NCI-H1930 (cell line): ENCODE measurements at places on chromosomes 1 and 21.

GRCh38 chr1:27666791-27667254 lies 5.2 kb downstream of the IFI6 start:
- no peak for DNase-seq

DNA sequence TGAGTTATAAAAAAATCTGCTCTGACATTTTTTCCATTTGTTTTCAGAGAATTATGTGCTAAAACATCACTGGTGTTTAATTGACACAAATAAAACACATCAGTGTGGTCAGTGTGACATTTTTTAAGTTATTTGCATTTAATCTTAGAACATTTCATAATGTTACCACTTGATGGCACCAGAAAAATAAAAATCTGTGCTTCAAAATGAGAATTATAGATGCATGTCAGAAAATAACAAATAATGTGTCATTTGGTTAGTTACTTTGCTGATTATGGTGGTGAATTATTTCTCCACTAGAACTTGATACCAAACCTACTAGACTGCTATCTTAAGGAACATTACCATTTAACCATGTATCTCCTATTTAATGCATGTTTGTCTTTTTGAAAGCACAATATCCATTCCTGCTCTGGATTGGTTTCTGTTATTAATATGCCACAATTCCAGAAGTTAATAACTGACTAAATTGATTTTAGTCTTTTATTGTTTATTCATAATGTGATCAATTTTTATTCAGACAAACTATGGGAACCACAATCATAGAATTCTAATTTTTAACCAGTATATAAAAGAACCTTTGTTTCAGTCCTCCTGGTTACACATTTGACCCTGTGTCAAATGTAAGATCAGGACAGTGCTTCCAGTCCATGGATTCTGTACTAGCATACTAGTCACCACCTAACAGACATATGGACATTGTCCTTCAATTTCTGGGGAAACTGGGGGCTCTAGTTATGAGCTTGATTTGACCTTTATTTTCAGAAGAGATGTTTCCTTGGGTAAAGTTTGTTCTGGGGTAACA lies 81.0 kb downstream of the RPS6KC1 start:
- DNase-seq: no peak

DNA sequence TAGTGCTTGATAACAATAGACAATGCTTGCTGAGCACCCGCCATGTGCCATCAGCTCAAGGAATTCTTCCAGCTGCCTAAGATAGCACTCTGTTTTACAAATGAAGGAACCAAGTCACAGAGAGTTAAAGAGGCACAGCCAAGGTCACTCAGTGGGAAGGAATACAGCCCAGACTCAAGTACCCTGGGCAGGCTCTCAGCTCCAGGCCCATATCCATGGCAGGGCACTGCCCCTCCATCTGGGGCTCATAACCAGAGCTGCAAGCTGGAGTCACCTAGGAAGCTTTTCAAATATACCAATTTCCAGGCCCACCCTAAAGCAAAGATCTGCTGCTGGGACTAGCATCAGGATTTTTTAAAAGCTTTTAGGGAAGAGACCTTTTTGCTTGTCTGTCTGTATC lies 1.6 kb downstream of the CLEC20A start:
- no peak for DNase-seq

DNA sequence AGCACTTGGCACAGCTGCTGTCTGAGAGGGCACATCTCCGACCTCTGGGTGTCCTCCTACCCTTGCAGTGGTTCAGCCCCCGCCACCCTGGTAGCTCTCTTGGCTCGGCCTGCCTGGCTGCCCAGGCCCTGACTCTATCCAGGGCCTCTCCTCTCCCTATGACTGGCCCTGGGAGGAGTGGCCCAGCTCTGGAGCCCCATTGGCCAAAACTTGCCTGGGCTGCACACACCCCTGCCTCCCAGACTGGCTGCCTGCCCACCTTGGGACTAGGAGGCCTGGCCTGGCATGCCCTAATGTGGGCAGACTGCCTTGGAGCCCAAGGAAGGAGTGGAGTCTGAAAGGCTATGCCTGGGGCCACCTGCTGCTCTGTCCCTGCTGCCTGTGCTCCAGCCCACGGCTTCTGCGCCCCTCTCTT lies 33.6 kb downstream of the ACOT11 start:
- DNase-seq: no peak

GRCh38 chr1:179141592-179142251 lies 59.9 kb downstream of the TOR3A start:
- no peak for DNase-seq

GRCh38 chr1:180751921-180752320 lies 120.1 kb downstream of the XPR1 start:
- DNase-seq: no peak

- DNase-seq: no peak
Measured at GRCh38 chr1:6093071-6093470, 47.4 kb downstream of the KCNAB2 start.

DNA sequence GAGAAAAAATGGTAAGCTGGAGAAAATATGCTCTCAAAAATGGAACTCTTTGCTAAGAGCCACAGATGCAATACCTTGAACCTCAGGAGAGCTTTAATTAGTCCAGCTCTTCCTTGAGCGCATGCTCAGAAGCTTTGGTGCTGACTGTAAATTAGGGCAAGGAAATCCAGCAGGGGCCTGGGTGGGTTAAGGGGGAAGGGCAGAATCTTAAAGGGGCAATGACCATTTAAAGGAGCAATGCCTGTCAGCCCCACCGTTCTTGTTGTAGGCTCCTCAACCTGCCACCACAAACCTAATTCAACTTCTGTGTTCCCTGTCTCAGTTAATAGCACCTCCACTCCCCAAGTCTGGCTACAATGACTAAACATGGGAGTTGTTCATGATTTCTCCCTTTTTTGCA lies 6.8 kb upstream of the SLC22A15 start:
- DNase-seq: no peak

DNA sequence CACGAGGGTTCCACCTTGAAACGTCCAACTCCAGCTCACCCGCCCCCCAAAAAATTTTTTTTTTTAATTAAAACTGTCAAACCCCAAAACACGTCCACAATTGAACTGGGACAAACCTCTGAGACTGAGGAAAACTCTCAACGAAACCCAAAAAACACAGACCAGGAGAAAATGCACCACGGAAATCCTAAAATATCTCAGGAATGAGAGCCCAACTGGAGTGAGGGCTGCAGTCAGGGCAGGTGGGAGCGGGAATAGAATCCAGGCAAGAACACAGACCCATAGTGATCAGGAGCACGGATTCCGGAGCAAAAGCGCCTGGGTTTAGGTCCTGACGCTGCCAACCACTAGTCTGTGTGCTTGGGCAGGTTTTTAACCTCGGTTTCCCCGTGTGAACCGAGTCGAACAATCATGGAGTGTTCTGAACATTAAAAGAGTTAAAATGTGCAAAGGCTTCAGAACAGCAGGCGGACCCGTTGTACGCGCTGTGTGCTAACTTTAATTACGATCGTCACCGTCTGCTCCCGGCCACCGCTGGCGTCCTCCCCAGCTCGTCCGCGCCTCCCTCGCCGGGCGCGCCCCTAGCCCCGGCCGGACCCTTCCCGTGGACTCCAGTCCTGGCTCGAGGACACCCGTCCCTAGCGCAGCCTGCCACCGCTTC lies 624 bp downstream of the ARHGAP29 start:
- no peak for DNase-seq

GRCh38 chr1:30733493-30733892 lies 10.1 kb upstream of the MATN1 start:
- DNase-seq: no peak

DNA sequence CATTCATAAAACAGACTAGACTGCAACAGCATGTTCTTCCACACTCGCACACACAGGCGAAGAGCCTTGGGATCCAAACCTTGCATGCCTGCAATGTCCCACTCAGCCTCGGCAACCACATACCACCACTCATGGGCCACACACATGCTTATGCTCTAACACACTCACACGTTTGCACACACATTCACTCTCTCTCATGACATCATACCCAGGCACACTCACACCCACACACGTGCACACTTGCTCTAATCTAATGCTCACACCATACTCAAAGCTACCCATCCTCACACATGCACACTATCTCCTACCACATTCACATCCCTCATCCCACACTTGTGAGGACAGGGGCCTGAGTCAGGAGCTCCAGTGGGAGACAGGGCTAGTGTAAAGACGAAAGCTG lies 50.3 kb downstream of the GRIK3 start:
- no peak for DNase-seq

DNA sequence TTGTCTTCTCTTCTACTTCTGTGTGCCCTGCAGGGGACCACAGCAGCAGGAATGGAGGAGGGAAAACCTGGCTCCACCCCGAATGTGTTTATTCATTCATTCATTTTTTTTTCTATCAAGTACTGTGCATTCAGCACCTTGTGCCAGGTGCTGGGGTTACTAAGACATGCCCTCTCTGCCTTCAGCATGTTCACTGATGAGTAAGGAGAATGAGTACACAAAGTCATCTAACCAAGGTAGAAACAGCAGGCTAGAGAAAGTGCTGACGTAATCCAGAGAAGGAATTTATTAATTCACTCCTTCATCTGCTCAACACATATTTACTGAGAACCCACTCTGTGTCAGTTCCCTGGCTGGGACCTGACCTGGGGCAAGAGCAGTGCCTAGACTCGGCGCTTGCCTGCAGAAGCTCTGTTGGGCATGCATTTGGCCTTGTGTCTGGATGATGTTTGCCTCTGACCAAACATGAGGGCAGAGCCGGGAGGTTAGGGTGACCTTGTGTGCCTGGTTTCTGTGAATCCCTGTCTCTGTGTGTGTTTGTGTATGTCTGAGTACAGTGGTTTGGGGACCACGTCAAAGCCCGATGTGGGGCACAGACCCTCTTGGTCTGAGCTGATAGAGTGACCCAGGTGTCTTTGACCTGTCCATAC lies 3.3 kb upstream of the MYOG start:
- no peak for DNase-seq

DNA sequence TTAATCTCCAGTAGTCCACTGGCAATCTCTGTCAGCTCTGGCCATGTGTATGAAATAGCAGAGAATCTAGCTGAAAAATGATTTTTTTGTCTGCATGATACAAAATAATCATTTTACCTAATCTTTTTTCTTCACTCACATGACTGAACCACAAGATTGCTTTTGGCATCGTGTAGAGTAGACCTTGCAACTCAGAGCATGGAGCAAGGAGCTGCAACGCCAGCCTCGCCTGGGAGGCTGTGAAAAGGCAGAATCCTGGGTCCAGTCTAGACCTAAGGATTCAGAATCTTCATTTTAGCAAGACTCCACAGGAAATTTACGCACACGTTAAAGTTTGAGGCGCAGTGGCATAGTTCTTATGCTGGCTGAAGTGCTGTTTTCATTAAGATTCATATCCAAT lies 40.2 kb downstream of the TOMM20 start:
- DNase-seq: no peak

DNA sequence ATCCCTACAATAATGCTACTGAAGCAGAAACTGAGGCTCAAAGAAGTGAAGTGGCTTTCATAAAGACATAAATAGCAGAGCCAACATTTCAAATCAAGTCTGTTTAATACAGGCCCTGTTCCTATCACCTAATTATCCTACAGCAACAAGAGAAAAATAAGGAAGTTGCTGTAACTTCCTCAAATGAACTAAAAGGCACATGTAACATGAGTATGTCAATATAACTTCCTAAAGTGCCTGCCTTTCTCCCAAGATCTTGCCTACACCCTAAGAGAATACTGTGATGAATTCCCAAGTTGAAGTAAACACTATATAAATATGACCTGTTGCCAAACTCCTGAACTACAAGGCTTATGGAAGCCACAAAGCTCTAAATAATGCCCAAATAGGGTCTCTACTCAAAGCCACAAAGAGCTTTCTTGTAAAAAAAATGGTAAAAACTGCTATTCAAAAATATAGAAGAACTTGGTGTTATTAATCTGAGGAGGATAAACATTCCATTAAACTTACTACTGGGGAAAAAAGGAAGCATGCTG lies 8.6 kb downstream of the BEND5 start:
- no peak for DNase-seq

GRCh38 chr1:92485381-92486250 lies 1.1 kb downstream of the GFI1 start:
- DNase-seq: peak; percentile 66

DNA sequence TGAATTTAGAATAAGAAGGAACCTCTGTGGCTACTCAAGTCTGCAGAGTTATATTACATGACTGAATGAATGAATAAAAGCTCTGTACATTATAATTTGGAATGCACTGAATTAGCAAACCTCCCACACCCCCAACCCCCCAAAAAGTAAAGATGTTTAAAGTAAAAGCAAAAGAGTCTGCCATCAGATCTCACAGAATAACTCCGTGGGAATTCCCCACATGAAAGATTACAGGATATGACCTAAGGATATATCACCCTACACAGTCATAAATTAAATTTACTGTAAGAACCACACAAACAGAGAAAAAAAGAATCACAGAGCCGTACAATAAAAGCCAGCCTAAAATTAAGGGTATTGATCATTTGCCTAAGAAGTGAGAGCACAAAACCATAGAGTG lies 587.3 kb downstream of the PTPRC start:
- DNase-seq: no peak

DNA sequence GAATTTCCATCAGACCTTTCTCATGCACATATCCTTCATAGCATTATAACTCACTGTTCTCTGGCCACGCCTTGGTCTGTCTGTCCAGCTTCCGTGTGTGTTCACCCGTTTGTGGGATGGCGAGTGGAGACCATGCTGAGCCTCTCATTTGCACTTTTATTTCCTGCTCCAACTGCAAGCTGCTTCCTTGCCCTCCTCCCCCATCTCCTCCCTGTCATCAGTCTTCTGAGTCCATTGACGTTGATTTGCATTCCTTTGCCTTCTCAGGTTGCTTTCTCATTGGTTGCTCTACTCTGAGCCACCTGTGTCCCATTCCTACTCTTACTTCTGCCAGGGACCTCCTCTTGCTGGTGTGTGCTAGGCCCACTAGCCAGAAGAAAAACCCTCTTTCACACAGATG lies 146.4 kb downstream of the NOS1AP start:
- DNase-seq: no peak

DNA sequence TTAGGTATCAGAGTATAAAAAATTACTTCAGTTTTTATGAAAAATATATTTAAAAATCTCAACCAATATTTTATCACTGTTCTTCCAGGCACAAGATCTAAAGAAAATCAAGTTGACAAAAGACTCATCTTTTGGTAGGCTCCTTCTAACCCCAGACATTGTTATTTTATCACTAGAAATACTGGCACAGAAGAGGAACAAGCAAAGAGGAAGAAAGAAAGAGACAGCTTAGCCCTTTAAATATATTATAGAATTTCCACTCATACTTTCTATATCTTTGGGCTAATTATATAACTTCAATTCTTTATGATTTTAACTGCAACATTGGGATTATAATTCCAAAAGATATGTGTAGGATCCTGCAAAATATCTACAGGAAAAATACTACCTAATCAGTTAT lies 32.4 kb downstream of the SPTA1 start:
- DNase-seq: no peak
